ENCODE measurements at places on chromosomes 3 and 15.

DNA sequence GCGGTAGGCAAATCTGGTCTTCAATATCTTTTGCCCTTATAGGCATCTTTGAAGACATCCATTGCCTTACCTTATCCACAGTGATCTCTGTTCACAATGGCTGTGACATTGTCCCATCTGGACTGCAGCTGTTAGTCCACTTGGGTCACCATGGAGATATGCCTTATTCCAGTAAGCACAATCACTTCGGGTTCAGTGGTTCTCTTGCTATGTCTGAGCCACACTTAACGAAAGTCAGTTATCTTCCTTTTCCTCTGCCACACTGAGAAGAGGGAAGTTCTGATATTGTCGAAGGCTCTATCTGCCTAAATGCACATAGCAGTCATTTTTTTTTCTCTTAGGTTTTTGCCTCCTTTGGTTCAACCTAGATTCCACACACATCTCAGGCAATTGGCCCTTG is 119.0 kb upstream of the SATB1 start:
- DNase-seq, result no peak

- no peak for DNase-seq
Observed at GRCh38 chr3:11464356-11464755, 179.4 kb downstream of the VGLL4 start.

DNA sequence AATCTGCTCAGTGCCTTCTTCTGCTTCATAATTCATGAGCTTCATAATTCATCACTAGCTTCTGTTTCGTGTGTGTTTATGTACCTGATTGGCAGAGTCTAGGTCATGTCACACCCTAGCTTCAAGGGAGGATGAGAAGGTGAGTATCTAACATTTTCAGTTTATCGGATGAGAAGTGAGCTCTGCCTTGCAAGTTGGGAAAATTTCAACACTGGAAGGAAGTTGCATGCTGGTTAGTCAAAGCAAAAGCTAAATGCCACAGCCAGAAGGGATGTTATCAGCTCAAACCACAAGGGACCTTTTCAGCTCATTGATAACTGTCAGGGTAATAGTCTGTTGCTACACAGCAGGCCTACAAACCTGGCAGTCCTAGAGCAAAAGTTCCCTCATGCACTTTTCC is 7.3 kb upstream of the TNFSF10 start:
- DNase-seq, result no peak

DNA sequence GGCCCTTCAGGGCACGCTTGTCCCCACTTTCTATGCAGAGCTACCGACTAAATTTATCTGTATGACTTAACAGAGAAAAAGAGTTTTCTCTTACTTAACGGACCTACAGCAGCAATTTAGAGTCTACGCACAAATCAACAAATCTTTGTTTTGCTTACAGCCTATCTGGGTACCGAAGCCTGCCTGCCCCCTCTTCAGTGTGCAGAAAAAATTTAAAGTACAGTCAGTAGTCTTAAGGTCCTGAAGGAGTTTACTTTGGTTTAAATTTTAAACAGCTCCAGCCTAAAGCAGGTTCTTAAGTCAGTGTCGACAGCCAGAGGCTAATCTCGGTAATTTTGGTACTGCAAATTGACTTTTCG is 570 bp downstream of the SACM1L start:
- no peak for DNase-seq

- DNase-seq, result no peak
Observed at GRCh38 chr3:126025862-126026261, 56.9 kb downstream of the ROPN1B start.

DNA sequence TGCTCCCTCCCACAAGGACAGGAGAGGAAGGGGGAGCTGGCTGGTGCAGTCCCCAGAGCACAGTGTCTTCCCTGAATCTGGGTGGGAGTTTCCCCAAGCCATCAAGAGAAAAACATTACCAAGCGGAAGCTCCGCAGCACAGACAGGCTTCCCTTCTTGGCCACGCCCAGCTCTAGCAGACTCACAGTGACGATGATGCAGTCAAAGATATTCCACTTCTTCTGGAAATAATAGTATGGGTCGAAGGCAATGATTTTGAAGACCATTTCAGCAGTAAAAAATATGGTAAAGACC is 76.7 kb downstream of the SCN10A start:
- no peak for DNase-seq

GRCh38 chr3:71579935-71580406 is 3.6 kb downstream of the FOXP1 start:
- DNase-seq, result no peak

DNA sequence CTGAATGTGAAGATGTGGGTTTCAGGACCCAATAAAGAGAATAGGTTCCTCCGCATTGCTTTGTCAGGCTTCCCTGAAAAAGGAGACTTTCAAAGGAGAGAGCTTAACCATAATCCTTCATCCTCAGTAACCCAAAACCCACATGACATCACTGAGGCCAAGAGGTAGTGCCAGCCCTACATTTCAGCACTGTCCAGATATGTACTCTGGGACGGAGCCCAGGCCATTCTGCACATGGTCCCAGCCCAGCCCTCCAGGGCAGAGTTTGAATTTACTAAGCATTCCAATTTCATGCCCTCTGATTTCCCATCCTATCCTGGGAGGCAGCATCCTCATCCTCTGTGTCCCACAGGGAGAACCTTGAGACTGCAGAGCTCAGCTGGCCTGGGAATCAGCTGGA is 210.5 kb downstream of the GABRB3 start:
- no peak for DNase-seq

DNA sequence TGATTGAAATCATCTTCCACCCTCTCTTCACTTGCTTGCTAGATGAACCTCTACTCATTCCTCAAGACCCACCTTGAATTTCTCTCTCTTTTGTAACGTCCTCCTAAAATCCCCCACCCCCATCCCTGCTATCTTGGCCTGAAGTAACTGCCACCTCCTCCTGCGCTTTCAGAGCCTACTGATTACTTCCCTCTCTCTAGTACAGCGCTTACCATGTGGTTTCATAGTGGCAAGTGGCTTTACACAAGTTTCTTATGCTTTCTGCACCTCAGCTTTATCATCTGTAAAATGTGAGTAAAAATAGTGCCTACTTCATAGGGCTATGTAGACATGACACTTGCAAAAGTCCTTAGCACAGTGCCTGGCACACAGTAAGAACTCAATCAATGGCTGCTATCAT is 28.7 kb upstream of the DAZL start:
- no peak for DNase-seq

DNA sequence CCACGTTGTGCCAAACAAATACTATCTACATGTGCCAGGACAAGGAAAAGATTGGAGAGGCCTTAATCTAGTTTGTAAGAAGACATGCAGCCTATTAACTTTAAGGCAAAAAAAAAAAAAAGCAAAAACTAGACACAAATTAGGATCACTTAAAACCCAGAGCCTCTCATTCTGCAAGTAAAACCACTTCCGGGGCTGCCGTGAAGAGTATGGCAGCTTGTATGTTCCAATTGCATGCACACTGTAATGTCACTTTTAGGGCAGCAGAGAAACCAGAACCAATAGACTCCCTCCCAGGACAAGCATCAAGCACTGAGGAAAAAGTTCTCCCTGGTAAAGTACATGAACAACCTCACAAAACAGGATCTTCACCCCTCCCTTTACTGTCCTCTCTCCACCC is 70.6 kb downstream of the RSL24D1 start:
- DNase-seq, result no peak

GRCh38 chr3:37862903-37863815 is 1.5 kb downstream of the CTDSPL start:
- no peak for DNase-seq

DNA sequence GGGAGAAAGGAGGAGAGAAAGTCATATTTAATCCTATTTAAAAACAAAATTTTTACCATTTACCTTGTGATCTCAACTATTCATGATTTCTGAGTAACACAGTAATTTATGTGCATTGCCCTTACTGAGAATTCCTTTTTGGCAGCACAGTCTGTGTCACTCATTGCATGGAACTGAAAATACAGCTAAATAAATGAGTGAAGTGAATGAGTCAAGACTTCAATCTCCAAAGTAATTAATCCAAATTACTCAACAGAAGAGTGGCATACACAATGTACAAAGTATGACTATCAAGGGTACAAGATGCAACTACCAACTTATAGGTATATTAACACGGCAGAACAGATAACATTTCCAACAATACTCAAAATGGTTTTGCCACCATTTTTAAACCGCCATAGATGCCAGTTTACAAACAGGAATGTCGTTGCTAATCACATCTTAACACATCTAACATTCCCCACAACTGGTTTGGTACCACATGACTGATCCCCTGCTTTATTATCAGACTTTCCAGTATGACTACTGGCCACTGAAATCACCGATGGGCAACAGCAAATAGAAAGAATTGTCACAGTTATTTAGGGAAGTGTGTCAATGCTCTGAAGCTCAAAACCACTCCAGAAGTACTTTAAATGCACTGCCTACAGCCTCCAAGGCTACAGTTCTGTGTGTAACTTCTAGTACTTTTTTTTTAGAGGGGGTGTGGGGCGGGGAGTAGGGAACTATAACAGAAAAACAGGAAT is 410.4 kb downstream of the SHQ1 start:
- DNase-seq, result no peak

DNA sequence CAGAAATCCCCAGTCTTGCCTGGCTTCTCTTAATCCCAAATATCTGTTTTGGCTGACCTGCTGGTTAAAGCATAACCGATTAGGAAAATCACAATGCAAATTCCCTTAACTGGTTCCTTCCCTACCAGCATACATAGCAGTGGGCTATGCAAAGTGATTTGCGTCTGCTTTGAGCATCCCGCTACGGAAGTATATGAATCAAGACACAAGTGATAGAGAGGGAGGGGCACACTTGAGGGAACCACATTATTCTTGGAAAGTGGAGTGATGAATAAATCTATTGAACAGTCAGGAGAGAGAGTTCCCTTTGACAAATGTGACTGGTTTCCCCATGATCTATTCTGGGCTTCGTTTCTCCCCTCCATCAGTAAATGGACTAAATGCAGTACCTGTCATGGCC is 119.6 kb upstream of the C15orf61 start:
- no peak for DNase-seq

DNA sequence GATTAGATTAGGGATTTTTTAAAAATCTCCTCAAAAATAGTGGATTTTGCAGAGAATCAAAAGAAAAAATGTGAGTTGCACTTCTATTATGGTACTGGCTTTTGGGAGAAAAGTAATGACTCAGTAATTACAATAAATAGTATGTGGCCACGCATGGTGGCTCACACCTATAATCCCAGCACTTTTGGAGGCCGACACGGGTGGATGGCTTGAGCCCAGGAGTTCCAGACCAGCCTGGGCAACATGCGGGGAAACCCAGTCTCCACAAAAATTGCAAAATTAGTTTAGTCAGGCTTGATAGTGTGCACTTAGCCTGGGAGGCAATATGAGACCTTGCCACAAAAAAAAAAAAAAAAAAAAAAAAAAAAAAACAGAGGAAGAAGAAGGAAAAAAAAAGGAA is 1098.2 kb downstream of the ZPLD1 start:
- DNase-seq, result no peak

- DNase-seq, result no peak
Observed at GRCh38 chr3:178083906-178084866, 452.1 kb upstream of the KCNMB2 start.

DNA sequence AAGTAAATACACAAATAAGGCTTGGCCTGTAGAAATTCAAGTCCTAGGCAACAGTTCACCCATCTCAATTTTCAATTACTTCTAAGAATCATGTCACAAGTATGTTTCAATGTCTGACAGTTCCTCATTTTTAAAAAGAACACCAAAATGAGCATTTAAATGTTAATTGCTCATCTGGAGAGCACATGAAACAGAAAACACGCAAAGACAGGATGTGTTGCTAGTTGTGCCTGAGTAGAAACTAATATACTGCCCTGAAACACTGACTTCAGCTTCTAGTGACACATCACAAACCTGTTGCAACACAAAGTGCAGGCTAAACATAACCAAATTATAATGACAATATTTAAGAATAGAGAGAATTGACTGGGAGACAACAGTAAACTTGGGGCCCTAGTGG is 167.3 kb upstream of the THBS1 start:
- no peak for DNase-seq

GRCh38 chr3:112338727-112339056 is 5.7 kb downstream of the CD200 start:
- no peak for DNase-seq
